Right renal cortex interstitium (tissue), 3 donors: ENCODE measurements at places on chromosomes 6 and 20.

GRCh38 chr6:118746145-118746824 lies 94.9 kb upstream of the CEP85L start:
- no peak for DNase-seq

DNA sequence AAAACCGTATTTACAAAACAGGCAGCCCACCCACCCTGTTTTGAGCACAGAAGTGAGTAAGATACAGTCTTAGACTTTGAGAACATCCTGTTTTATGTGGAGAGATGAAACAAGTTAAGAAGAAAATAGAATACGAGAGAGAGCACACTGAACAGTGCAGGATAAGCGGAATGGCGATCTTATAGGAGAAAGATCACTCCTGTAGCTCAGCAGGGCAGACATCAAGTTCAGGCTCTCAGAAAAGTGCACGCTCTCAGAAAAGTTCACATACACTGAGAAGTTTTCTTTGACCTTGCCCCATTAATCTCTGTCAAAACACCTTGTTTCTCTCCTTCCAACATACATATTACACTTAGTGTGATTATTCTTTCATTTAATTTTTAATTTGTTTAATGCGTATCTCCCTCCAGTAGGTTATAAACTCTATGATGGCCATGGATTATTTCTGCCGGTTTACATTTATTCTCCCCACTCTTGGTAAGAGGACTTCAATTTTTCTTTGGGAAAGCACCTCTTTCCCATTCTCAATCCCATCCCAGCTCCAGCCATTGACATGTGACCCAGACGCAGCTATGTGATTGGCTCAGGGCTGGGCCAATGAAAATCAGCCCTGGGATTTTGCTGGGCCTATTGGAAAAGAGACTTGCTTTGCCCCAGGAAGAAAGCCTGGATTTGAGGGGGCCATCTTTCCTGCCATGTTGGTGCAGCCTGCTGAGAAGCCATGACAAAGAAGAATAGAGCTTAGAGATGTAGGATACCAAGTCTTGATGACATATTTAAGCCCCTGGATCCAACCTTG lies 16.2 kb downstream of the KCNB1 start:
- no peak for DNase-seq

DNA sequence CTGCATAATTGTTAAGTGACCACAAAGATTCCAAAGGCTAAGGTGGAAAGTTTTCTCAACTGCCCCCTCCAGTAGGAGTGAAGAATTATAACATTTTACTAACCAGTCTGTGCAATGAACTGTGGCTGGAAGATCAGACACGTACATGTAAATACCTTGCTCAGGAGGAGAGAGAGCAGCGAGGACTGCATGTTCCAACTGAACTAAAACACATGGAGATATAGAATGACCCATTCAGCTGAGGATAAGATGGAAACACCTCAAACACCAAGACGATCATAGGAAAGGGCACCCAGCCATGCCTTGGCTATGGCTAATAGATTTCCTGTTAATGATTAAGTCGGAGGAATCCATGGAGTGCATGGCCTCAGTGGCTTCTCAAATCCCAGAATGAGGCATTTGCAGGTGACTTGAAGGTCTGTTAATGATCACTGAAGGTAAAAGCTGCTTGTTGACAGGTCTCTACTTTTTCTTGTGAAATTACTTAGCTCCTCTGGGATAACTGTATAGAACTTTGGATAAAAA lies 875.6 kb downstream of the TFAP2A start:
- no peak for DNase-seq

GRCh38 chr20:60963146-60963545 lies 288.9 kb upstream of the CDH4 start:
- DNase-seq: no peak

DNA sequence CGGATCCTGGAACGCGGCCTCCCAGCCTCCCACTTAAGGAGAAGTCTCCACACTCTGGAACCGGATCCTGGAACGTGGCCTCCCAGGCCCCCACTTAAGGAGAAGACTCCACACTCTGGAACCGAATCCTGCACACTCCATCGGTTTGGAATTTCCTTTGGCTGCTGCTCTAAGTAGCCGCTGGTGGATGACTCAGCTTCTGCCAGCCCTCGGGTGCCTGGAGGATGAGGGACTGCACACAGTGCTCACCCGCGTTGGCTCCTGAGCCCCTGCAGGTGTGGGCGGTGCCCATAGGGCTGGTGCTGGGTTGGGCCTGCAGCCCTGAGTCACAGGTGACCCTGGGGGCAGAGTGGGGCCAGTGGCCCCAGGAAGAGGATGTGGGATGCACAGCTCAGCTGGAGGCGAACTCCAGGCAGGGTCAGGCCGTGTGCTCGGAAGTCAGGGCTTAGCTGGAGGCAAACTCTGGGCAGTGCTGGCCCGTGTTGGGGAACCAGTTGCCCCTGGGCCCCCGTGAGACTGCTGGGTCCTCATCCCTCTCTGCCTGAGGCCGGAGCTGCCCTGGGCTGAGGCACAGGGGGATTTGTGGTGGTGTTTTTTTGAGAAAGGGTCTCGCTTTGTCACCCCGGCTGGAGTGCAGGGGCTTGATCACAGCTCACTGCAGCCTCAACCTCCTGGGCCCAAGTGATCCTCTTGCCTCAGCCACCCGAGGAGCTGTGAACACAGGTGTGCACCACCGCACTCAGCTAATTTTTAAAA lies 13.9 kb upstream of the TNFRSF6B start:
- no peak for DNase-seq

GRCh38 chr6:136587527-136587926 lies 37.3 kb upstream of the MAP7 start:
- no peak for DNase-seq

GRCh38 chr6:125919618-125920017 lies 37.0 kb upstream of the HINT3 start:
- no peak for DNase-seq

- no peak for DNase-seq
Observed at GRCh38 chr6:97293198-97293696, 10.2 kb upstream of the MMS22L start.

GRCh38 chr6:143782481-143782880 lies 60.7 kb upstream of the LTV1 start:
- no peak for DNase-seq

- no peak for DNase-seq
Observed at GRCh38 chr20:60022849-60023248, 64.6 kb downstream of the CDH26 start.

DNA sequence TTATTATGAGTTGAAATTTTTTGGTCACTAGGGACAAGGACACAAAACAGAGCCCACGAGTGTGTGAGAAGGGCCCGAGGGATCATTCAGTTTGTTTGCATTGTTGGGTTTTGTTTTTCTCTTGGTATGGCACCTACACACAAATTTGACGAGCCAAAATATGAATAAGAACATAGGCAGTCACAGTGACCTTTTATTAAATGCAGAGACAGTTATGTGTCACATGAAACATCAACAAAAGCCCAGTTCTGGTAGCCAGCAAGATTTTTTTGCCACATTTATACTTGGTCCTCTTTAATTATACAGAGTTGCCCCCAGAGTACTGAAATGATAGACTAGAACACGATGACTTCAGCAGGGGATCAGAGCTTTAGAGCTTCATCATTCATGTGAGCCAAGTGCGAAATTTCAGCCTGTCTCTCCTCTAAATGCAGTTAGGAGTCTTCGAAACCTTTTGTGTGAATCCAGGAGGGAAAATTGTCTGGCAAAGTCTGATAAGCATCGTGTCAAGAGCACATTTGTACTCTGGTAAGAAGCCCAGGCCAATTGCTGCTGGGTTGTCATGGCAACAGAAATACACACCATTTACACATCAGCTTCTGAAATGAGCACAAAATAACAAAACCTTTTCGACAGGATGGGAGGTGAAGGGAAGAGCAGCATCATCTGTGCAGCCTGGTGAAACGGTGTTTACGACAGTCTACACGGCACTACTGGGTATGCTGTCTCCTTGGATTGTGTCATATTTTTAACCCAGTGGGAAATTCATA lies 79.2 kb upstream of the RIPOR2 start:
- DNase-seq: no peak

DNA sequence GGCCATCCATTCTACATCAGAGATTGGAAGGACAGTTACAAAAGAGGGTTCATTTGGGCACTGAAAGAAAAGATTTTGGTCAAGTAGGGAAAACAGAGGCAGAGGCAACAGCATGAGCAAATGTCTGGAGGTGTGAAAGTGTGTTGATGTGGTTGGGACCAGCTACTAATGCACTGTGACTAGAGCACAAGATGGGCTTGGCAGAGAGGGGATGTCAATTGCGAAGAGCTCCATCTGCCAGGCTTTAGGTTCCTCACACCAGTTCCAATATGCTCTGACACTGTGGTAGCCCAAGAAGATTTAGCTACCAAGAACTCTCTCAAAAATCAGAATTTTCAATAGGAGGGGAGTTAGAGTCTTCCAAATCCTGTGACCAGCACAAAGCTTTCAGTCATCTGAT lies 42.1 kb downstream of the TRAF3IP2 start:
- no peak for DNase-seq

DNA sequence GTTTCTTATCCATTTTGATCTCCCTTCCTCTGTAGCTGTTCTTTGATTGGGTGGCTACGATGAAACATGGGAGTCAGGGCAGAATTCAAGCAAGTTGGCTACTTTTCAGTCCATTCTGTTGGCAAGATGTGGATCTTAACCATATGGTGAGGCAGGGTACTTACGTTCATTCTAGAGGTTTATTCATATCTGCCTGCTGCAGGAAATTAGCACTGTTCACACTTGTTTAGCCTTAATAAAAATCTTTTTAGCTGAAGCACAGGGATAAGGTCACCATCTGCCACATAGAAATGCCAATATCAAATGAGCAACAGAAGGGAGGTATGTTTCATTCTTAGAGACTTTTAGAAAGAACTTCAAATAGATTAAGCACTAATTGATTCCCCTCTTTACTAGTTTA lies 83.9 kb downstream of the GRIK2 start:
- DNase-seq: no peak

DNA sequence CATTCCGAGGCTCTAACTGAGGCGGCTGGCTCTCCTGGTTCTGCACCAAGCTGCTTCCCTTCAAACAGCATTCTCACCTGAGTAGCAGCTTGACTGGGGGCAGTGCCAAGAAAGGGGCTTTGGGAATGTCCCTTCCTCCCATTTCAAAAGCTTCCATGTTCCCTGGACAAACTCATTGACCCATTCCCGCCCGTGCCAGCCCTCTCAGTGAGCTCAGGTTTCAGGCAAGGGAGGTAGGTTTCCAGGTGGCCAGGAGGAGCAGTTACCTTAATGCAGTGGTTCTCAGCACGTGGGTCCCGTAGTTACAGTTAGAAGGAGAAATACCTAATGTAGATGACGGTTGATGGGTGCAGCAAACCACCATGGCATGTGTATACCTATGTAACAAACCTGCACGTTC lies 135.2 kb downstream of the ELOVL4 start:
- no peak for DNase-seq

DNA sequence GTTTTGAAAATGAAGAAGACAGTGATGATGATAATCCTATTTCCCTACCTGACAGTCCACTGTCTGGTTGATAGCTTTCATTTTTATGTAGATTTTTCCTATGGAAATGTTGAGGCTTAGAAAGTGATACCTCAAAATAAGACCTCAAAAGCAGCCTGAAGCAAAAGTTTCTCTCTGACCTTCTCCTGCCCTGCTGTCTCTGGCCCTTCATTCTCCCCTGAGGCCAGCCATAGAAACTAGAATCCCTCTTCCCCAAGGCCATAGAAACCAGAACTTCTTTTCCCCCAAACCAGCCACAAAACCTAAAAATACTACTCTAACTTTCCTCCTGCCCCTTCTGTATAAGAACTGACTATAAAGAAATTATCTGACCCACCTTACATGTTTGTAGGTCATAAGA lies 52.6 kb upstream of the GCM1 start:
- no peak for DNase-seq

- DNase-seq: no peak
Observed at GRCh38 chr20:47258745-47259695, 97.5 kb downstream of the ZMYND8 start.

DNA sequence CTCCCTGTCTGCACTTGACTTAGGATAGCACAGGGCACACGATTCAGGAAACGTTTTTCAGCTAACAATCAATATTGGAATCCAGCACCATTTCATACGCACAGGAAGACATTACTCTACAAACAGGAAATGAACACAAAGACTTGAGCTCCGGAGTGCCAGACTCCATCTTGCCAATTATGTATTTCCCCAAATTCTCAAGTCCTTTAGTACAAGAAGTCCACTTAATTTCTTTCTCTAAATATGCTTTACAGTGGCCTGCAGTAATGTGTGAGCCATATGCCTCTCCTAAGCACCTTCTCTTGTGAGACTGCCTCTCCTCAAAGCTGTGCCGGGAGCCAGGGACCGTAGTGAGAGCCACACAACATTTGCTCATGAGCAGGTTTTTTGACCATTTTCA lies 168.2 kb downstream of the THBS2 start:
- DNase-seq: no peak

GRCh38 chr6:16305788-16306187 lies 67.4 kb downstream of the GMPR start:
- DNase-seq: no peak

- no peak for DNase-seq
Observed at GRCh38 chr20:53402233-53403005, 191.2 kb downstream of the ZNF217 start.

DNA sequence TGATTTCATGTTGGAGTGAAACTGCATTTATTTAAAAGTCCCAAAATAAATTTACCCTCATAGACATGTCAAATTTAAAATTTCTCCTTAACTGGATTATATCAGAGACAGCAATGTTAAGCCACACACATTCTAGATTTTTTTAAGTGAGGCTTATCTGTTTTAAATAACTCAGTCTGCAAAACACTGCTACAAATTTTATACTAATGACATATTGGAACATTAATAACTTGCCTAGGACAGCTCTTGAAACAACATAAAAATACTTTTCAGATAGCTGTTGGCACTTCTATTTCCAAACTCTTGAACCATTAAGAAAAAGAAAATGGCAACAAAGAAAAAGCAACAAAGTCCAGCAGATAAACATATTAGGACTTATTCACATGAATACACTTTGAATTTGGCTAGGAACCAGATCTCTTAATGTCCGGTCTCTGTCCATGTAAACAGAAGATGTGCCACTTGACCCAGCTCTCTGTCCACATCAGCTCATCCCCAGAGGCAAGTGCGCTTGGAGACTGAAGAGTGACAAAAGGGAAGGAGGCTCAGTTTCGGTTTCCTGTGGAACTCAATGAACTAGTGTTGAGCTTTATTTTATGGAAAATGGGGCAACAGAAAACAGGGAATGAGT lies 219.3 kb upstream of the THBS2 start:
- DNase-seq: no peak

DNA sequence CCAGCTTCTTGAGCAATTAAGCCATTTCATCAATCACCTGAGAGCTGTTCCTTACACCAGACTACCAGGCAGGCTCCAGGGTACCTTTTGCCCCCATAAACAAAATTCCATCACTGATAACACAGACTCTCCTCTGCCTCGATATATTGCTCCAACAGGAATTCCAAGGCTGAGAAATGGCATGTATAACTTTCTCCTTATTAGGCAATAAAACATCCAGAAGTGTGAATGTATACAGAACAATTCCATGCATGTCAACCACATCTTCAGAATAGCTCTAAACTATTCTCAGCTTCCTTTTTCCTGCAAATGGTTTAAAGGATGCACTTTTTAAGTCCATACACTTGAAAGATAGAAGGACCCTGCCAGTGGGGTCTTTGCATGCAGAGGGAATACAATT lies 73.8 kb downstream of the EDN3 start:
- DNase-seq: no peak
